ENCODE measurements at places on chromosomes 5 and 9.

DNA sequence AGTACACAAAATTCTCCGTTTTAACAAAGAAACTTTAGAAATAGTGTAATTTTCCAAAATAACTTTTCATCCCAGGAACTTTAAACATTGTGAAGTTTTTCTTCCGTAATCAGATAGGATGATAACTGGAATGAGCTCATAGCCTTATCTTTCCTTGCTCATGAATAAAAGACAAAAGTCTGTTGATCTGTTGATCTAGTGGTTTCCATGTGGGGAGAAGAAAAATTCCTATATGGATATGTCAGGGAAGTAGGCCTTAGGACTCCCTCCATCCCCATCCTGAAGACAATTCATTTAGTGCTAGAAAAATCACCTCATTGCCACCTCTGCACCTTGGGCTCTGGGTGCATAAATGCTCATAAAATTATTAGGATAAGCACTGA is 266.6 kb downstream of the SMARCA2 start:
- DNase-seq, result no peak

GRCh38 chr9:125943831-125944230 is 196.7 kb downstream of the PBX3 start:
- DNase-seq, result no peak

DNA sequence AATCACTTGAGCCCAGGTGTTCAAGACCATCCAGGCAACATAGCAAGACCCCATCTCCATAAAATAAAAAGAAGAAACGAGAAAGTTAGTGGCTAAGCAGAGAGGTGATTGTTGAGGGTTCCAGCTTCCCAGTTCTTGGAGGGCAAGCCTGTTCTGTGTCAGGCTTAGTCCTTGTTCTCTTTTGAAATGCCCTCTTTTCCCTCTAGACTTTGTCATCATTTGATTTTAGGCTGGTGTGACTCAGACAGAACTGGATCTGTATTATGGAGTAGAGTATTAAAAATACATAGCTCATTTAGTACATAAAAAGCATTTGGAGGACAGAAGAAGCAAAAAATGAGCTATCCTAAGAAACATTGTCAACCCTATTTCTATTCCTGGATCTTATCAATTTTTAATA is 159.4 kb downstream of the CD180 start:
- no peak for DNase-seq

- no peak for DNase-seq
These were observed 127.1 kb downstream of the DIRAS2 start for GRCh38 chr9:90515510-90515909.

DNA sequence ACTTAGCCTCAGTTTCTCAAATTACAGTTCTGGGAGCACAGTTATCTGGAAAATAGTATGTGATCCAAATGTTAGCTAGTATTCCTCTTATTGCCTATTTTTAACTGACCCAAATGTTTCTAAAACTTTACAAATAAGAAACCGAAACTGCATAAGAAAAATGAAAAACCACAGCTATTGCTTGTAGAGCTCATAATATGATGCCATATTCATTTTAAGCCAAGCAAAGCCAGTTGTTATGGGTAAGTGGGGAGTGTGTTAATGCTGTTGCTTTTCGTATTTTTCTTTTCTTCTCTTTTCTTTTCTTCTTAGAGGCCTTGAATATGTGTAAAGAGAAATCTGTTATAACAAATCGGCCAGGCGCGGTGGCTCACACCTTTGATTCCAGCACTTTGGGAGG is 447.4 kb upstream of the TUSC1 start:
- no peak for DNase-seq

GRCh38 chr5:1153428-1153827 is 41.6 kb upstream of the SLC12A7 start:
- DNase-seq, result no peak

DNA sequence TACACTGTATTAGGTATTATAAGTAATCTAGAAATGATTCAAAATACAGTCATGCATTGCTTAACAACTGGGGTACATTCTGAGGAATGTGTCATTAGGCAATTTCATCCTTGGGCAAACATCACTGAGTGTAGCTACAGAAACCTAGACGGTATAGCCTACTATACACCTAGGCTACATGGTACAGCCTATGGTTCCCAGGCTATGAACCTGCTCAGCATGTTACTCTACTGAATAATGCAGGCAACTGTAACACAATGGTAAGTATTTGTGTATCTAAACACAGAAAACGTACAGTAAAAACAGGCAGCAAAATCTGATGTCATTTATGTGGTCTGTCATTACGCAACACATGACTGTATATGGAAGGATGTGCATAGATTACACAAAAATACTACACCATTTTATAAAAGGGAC is 96.8 kb downstream of the RAPGEF6 start:
- no peak for DNase-seq

GRCh38 chr5:82158755-82159413 is 119.3 kb downstream of the RPS23 start:
- no peak for DNase-seq

- DNase-seq, result no peak
These were observed 360.8 kb downstream of the NTRK2 start for GRCh38 chr9:85030316-85030715.

GRCh38 chr5:39485079-39485478 is 60.3 kb upstream of the DAB2 start:
- DNase-seq, result no peak

DNA sequence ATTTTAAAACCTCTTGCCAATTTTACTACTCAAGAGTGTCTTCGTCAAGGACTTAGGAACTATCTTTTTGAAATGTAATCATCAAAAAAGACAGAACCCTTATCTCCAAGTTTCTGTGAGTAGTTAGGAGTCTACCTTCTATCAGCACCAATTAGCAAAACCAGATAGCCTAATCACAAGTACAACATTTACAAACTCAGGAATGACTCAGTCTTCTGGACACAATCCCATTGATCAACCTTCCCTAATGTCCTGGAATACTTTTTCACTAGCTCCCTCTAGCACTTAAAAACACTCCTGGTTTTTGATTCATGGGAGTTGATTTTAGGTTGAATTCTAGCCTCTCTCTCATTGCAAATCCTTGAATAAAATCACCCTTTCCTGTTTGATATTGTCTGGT is 680.7 kb downstream of the PRR16 start:
- DNase-seq, result no peak

DNA sequence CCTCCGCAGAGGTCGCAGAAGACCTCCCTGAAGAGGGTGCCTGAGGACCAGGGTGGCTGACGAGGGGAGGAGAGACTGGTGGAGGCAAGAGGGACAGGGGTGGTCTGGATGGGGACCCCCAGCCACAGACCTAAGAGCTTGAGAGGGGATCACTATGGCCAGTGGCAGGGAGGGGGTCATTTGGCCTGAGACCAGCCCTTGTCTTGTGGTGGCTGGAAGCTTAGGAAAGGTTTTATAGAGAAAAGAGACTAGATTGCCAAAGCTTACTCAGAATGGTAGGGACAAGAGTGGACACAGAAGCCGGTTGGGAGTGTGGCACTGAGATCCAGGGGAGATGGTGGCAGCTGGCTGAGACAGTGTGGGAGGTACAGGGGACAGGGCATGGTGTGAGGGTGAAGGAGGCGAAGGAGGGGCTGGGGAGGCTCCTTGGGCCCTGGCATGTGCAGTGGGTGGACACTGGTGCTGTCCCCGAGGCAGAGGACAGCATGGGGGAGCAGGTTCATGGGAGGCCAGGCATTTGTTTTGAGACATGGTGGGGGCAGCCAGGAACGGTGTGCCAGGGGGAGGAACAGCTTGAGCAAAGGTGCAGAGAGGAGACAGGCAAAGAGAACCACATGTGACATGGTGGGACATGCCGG is 123.0 kb downstream of the C9orf50 start:
- no peak for DNase-seq

- peak; percentile 15 for DNase-seq
These were observed 139.1 kb downstream of the PLPPR1 start for GRCh38 chr9:101167490-101168134.

DNA sequence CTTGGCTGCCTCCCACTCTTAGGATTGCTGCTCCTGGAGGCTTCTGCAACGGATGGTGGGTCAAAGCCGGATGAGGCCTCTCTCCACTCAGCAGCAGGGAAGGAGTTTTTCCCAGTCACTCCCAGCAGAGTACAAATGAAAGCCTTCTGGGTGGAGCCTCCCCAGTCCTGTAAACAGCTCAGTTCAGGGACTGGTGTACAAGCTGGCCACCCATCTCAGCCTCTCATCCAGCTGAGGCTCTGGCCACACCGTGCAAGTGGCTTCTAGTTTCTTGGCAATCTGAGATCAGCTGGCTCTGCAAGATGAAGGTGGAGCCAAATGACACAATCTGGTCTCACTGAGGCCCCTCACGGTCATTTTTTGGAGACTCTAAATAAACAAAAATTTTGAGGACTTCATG is 10.0 kb downstream of the GPX3 start:
- DNase-seq, result no peak

- no peak for DNase-seq
These were observed 39.1 kb upstream of the ANKRD31 start for GRCh38 chr5:75275756-75276155.

DNA sequence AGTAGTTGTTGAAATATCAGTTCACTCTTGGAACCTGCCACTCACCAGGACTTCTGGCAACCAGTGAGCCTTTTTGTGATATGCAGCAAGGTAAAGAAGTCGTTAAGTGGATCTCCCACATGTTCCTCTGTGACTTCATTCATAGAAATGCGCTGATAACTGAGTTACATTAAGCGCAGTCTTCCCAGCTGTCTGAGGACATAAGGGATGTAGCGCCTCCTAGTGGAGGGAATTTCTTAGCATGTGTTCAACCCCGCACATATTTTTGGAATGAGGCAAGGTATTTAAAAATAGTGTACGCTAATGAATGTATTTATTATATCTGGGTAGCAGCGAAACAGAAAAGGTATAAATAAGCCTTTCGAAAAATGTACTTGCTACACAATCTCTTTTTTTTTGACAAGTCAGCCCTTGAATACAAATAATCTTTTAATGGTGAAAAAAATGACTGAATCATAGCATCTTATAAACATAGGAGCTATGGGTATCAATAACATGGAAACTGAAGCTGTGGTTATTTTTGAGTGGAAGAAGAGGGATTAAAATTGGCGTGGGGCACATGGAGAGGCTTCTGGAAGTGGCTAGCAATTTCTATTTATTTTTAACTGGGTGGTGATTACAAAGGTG is 38.0 kb downstream of the PALM2AKAP2 start:
- peak; percentile 99 for DNase-seq

- DNase-seq, result no peak
These were observed 8.5 kb upstream of the ZFP62 start for GRCh38 chr5:180869587-180869986.

- no peak for DNase-seq
These were observed 10.4 kb upstream of the CRB2 start for GRCh38 chr9:123345567-123345955.

- no peak for DNase-seq
These were observed 31.1 kb downstream of the TRIO start for GRCh38 chr5:14174230-14174636.

DNA sequence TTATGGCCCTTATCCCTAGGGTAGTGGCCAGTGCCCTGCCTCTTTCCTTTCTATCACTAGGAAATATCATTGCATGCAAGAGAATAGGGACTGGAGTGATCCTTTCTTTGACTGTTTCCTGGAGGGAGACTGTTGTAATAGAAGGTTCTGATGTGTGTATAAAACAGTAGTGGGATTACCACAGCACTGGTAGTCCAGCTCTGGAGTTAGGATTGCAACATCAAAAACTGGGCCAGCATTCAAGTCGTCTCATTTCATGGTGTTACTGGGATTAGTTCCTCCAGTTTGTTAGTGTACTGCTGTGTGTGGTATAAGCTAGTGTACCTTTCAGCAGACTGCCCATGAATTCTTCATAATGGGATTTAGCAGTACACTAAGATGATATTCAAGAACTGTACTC is 45.8 kb downstream of the KIAA1958 start:
- no peak for DNase-seq

- no peak for DNase-seq
These were observed 482.7 kb upstream of the CD180 start for GRCh38 chr5:67679184-67679841.

DNA sequence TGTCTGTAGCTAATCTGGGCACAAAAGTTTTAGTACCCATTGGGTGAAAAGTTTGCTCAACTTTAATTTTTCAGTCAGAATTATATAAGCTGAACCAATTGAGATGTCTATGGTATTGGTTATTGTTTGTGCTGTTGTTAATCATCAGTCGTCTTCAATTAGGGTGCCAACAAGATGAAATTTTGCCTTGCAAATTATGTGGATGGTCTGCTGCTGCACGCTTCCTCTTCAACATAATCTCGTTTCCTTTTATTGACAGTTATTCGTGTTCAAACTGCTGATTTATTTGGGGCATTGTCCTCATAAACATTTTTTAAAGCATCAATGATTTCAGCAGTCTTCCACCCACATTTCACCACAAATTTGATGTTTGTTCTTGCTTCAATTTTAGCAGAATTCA is 194.0 kb downstream of the HTR1A start:
- no peak for DNase-seq

DNA sequence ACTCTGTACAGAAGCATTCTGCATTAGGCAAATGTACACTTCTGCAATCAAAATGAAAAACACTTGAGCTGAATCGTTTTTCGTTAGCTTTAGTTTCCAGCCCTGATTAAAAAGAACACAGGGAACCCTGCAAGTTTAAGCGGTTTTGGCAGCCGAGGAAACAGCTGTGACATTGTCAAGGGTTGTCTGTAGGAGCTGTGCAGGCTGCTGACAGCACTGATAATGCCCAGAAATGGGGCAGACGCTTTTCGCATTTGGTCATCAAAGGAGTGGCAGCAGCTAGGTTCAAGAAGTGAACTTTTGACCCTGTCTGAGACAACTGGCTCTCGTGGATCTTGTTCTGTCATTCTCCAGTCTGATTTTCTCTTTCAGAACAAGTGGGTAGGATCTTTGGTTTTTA is 165.6 kb upstream of the CCDC152 start:
- peak; percentile 75 for DNase-seq

DNA sequence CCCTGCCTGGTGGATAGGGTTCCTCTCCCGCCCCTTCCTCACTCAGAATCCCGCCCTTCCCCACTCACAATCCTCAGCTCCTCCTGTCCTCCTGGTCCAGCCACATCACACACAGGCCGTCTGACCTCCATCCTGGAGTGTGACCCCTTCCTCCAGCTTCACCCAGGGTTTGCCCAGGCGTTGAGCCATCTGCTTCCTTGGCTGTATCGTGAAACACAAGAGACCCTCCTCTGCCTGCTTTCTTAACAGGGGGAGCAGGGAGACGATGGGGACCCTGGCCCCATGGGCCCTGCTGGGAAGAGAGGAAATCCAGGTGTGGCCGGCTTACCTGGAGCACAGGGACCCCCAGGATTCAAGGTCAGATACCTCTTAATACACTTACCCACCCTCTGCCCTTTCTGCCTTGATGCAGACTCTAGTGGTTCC is 32.3 kb upstream of the ORM1 start:
- no peak for DNase-seq

DNA sequence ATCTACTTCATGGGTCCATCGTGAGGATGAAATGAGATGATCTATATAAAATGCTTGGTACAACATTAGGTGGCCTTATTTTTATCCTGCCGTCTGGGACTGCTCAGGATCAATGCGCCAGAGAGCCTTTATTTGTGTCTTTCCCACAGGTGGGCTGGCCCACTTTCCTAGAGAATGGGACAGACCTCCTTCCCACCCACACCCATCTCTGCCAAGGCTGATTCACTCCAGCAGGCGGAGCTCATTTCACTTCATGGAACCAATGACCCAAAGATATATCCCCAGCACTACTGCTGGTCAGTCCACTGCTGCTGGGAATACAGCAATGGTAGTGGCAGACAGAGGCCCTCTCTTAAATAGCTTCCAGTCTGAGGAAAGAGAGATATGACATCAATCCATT is 35.7 kb downstream of the TGFBI start:
- no peak for DNase-seq

- no peak for DNase-seq
These were observed 305.8 kb upstream of the SMARCA2 start for GRCh38 chr9:1709347-1709746.
